ENCODE measurements at places on chromosomes 5 and 9.

- H3K4me1 ChIP-seq, result no peaks in the 10 kb centered on the region
- H3K27me3 ChIP-seq, result no peaks in the 10 kb centered on the region
- H3K27ac ChIP-seq, result no peak overlapping the region
- H3K4me3 ChIP-seq, result no peak overlapping the region
Observed at GRCh38 chr5:4976902-4977301, 163.2 kb upstream of the ADAMTS16 start.

GRCh38 chr9:90861826-90862740 is 60.5 kb downstream of the SYK start:
- no peak overlapping the region for H3K27ac ChIP-seq
- H3K4me1 ChIP-seq, result no peaks in the 10 kb centered on the region
- H3K36me3 ChIP-seq, result peaks cover 9% of the 10 kb centered on the region
- H3K27me3 ChIP-seq, result no peaks in the 10 kb centered on the region

GRCh38 chr5:60685028-60685427 is 14.9 kb downstream of the DEPDC1B start:
- H3K36me3 ChIP-seq, result no peaks in the 10 kb centered on the region
- DNase-seq, result no peak
- no peaks in the 10 kb centered on the region for H3K27me3 ChIP-seq
- no peak overlapping the region for H3K4me3 ChIP-seq

DNA sequence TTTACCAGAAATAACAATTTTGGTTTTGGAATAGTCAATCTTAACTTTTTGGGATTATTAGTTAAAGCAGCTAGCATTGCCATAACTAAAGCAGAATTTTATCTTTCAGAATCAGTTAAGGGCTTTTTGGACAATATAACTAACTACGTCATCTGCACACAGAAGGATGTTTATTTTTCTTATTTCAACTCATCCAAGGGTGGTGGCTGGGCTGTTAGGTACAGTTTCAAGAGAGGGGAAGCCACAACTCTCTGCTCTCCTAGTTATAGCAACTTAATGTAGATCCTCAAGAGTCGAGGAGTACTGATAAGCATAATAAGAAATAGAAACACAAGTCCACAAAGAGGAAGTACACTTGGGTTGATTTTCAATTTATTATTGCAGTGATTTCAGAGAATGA is 65.6 kb downstream of the ANKRD55 start:
- no peaks in the 10 kb centered on the region for H3K36me3 ChIP-seq
- H3K4me3 ChIP-seq, result no peak overlapping the region
- no peaks in the 10 kb centered on the region for H3K27me3 ChIP-seq

- peaks cover 27% of the 10 kb centered on the region for H3K36me3 ChIP-seq
- no peak overlapping the region for H3K27ac ChIP-seq
- H3K4me3 ChIP-seq, result no peak overlapping the region
- H3K27me3 ChIP-seq, result no peaks in the 10 kb centered on the region
- H3K4me1 ChIP-seq, result no peaks in the 10 kb centered on the region
Observed at GRCh38 chr5:10233505-10233904, 16.2 kb downstream of the ATPSCKMT start.

DNA sequence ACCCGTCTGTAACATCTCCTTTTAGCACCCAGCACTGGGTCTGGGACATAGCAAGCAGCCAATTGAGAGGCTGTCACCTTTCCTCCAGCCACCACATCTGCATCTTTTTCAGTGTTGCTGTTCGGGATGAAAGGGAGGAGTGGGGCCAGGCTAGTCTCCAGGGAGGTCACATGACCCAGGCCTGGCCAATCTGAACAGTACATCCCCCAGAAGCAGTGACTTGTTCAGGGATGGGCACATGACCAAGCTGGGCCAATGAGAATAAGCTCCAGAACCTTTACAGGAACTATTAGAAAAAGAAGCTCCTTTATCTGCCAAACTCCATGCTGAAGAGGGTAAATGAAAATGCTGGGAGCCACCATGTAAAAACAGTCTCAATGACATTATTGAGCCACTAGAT is 359.0 kb downstream of the SLIT3 start:
- H3K27ac ChIP-seq, result no peak overlapping the region
- no peaks in the 10 kb centered on the region for H3K4me1 ChIP-seq
- no peaks in the 10 kb centered on the region for H3K27me3 ChIP-seq
- DNase-seq, result no peak

- H3K4me3 ChIP-seq, result no peak overlapping the region
- DNase-seq, result no peak
- H3K4me1 ChIP-seq, result no peaks in the 10 kb centered on the region
- H3K36me3 ChIP-seq, result no peaks in the 10 kb centered on the region
- no peak overlapping the region for H3K27ac ChIP-seq
Observed at GRCh38 chr9:24096756-24097155, 270.7 kb upstream of the ELAVL2 start.

- H3K27me3 ChIP-seq, result no peaks in the 10 kb centered on the region
- no peaks in the 10 kb centered on the region for H3K4me1 ChIP-seq
- H3K27ac ChIP-seq, result no peak overlapping the region
- H3K36me3 ChIP-seq, result no peaks in the 10 kb centered on the region
Observed at GRCh38 chr9:102309379-102309778, 570.9 kb upstream of the GRIN3A start.

Data from upper lobe of left lung (tissue), 6 donors.